Kidney capillary endothelial cell (primary cell): ENCODE measurements at places on chromosomes 11 and 22.

DNA sequence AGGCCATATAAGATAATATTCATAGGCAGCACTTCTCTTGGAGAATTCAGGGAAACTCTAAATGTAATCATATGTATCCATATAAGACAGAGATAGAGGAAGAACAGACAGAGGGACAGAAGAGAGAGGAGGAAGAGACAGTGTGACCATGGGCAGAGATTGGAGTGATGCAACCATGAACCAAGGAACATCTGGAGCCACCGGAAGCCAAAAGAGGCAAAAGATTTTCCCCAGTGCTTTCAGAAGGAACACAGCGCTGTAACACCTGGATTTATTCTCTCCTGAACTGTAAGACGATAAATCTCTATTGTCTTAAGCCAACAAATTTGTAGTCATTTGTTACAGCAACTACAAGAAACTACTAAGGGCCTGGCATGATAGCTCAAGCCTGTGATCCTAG, 57.7 kb downstream of the GAB2 start:
- no peak for DNase-seq

DNA sequence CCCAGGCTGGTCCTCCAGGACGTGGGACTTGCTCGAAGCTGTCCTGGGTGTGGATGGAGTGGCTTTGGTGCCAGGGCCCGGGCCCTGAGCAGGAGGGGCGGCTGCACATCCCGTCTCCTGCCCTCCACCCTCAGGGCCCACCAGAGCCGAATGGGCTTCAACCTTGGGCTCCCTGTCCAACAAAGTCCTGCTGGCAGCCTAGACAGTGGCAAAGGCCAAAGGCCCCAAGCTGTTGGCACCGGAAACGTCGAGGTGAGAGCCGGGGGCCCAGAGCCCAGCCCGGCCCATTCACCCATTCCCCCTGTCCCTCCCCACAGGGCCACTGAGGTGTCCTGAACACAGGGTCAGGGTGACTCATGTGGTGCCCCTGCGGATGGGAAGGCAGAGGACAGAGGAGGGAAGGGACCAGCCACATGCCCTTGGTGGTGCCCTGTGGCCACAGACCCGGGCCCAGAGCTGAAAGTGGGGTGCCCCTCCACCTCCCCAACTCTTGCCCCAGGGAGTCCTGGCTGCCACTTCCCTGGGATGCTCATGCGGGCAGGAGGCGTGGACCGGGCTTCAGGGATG, 9.1 kb downstream of the TSPAN32 start:
- no peak for DNase-seq

DNA sequence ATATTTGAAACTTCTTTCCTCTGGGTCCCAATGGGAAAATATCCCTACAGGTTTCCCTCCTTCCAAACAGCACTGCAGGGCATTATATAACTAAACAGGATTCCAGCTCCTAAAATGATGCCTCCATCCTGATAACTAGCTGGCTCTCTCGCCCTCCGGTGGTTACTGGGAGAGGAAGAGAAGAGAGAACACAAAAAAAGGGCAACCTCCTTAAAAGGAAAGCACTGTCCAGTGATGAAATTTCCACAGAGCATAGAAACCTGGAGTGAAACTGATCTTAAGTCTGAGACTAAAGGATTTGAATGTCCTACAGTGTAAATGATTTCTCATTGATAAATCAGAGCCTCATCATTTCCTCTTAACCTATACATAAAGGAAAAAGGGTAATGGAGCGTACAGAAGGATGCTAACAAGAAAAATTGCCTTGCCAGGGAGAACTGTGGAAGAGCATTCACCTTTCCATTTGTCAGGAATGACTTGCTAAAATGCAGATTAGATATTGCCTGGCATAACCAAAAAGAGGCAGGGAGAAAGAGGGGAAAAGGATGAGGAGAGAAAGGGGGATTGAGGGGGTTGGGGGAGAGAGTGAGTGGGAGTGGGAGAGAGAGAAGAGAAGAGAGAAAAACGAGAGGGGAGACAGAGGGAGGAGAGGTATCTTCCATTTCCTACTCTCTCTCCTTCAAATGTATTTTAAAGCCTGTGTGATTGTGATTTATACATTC, 121.3 kb downstream of the APOL5 start:
- no peak for DNase-seq

DNA sequence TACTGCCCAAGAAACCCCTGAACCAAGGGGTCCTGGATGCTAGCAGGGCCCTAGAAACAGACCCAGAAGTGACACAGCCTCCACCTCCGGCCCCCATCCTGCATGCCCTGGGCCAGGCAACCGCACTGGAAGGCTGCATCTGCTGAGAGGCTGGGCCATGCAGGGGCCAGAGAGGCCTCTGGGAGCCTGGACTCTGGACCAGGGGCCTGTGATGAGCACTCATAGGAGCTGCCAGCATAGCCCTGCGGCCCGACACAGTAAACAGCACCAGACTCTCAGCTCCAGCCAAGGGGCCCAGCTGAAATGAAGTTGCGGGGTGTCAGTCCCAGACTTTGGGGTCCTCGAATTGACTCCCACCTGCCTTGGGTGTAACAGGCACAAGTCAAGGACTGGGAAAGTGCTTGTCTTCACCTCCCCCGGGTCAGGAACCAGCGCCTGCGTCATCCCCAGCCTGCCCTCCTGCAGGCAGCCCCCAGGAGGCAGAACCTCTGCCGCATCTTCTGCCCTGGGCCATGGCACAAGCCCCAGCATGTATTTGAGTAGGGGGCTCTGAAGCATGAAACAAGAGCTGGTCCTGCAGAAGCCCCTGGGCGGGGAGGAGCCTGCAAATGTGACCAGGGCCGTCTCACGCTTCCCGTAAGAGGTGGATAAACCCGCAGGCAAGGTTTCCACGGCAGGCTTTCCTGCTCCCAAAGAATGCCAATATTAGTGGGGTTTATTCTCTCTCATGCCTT, 25.2 kb upstream of the CCND1 start:
- no peak for DNase-seq

DNA sequence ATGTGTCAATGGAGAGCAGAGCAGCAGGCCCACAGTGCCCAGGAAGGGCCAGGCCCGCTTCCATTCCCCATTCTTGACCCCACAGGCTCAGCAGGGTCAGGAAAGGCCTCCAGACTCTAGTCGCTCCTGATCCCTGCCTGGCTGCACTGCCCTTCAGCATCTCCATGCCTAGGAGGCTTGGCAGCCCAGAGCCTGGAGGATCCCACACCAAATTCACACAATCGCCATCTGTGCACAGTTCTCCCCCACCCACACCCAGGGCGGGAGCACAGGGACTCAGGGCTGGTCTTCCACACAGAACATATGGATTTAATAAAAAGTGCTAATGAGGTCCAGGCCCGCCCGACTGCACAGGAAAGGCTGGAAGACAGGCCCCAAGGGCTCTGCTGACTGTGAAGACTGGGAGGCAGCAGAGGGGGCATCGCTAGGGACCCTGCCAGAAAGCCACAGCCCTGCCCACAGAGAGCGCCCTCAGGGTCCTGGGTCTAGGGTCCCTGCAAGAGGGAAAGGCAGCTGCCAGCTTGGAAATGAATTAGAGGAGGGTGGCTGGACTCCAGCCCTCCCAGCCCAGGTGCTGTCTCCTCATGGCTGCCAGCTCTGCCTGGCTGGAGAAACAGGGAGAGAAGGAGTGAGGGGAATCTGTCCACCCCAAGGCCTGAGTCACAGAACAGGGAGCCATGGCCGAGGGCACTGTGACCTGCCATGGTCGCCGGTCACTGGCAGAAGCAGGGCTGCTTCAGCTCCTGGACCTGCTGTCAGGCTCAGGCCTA, 39.7 kb downstream of the DKK3 start:
- no peak for DNase-seq

- DNase-seq, result no peak
Observed at GRCh38 chr11:134751031-134751585, 339.1 kb upstream of the B3GAT1 start.

DNA sequence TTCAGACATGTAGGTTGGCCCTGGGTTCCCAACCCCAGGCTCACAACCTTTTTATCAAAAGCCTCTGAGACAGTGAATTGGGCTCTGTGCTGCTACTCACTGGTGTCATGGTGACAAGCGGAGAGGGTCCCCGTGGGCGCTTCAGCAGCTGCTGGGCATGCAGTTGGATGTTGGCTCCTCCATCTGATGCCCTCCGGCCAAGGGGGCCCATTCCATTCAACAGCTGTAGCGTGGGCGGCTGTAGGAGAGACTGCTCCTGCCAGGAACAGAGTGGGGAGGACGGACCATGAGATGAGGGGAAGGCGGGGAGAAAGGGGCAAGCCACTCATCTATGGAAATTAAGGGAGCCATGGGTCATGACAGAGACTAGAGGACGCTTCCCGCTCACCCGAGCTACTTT, 36.0 kb upstream of the APOA1 start:
- no peak for DNase-seq

GRCh38 chr22:50523458-50523805, 2.0 kb downstream of the SCO2 start:
- no peak for DNase-seq

GRCh38 chr11:76808171-76808570, 25.0 kb downstream of the TSKU start:
- no peak for DNase-seq

DNA sequence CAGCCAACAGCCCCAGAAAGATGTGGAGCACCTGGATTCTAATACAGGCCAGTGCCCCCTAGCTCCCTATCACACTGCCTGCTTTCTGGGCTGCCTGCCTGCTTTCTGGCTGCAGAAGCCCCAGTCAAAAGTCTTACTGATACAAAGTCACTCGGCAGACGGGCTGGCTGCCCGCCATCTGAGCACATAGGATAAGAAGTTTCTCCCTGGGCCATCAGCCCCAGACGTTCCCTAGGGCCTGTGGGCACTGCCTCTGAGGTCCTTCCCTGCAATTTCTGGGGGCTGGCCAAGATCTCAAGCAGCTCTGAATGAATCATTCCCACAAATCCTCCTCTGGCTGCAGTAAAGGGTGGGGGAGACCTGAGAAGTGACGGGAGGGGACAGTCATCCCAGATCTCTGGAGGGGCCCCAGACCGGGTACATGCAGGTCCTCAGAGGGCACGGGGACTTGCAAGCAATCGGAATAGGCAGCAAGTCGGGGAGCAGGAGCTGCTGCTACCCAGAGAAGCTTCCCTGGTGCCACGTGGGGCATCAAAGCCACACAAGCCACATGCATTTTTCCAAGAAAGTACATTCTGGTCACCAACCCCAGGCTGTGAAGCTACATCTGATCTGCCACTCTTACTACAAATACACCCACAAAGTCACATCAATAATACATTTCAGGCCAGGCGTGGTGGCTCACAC, 4.7 kb downstream of the TPST2 start:
- DNase-seq, result peak; percentile 25

- no peak for DNase-seq
Observed at GRCh38 chr22:44207173-44207980, 26.7 kb downstream of the PARVG start.

DNA sequence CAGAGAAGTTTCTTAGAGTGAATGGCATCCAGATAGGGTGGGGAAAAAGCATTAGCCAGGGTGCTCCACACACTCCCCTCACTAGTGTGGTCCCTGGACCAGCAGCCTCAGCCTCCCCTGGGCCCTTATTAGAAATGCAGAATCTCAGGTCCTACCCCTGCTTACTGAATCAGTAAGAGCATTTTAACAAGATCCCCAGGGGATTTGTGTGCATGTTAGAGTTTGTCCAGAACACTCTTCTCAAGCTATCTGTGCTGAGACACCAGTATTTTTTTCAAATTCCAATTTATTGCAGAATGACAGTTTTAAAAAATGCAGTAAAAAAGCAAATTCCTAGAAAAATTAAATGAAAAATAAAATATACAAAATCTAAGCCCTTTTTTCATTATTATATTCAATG, 123.1 kb downstream of the MIAT start:
- DNase-seq, result no peak

DNA sequence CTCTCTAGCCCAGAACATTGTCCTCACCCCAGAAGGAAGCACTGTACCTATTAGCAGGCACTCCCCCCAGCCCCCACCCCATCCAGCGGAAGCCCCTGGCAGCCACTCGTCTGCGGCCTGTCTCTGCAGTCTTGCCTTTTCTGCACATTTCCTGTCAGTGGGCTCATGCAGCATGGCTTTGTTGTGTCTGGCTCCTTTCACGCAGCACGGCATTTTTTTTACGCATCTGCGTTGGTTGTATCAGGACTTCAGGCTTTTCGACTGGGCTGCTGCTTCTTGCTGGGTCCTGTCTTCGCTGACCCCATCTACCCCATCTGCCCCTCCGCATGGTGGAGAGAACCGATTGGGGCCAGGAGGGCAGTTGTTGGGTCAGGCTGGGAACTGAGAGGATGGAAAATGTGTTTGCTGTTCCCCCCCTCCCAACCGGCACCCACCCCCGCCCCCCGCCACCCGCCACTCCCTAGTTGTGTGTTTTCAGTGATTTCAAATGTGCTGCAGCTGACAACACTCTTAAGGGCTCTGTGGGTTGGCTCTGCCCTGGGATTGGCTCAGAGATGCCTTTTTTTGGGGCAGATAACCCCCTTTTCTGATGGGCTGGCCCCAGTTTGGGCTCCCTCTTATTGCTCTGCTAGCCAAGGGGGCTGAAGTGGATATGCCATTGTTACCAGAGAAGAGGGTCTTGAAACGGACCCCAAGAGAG, 110.0 kb downstream of the KIAA1671 start:
- DNase-seq, result no peak

- DNase-seq, result no peak
Observed at GRCh38 chr11:118843565-118843964, 40.1 kb upstream of the CXCR5 start.

- no peak for DNase-seq
Observed at GRCh38 chr11:121721448-121721847, 268.7 kb upstream of the SORL1-AS1 start.

- DNase-seq, result no peak
Observed at GRCh38 chr22:45544588-45545170, 42.0 kb downstream of the FBLN1 start.

DNA sequence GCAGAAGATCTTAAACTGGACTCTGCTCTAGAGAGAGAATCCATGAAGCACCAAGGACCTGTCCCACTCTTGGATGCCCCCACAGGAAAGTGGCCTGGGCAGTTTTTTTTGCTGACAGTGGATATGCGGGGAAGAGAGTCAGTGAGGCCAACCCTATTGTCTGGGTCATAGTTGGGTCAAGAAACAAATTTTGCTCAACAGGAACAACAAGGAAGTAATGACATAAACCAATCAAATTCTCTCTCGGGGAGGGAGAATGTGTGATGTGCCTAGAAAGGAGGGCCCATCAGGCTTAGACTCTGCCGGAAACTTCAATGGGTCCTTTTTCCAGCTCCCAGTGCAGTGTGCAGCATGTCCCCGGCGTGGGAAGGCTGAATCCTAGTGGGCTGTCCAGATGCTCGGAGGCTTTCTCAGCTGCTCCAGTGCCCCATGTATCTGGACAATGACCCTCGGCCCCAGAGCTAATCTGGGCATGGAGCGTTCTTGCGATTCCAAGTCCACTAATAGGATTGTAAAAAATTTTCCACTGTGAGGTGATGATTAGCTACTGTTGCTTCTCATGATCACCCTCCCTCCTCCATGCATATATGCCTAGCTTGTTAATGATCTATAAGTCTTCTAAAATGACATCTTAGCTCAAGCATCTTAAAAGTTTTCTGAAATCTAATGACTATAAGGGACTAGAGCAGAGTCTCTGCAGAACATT, 101.0 kb downstream of the SNX19 start:
- DNase-seq, result no peak

DNA sequence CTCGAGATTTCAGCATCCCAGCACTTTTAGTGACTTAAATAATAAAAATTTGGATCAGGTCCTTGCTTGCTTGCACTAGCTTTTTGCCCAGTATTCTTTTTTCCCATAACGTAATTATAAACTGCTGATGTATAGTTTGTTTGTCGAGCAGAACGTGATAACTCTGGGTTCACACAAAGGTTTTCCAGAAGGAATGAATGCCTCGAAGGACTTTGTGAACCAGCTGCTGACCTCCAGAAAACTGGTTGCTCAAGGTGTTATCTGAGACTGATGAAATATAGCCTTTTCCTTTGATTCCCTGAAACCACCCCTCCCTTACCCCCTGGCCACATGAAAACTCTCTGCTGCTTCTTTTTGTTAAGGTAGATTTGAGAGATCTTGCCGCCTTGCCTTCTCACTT, 229.1 kb upstream of the CARD18 start:
- no peak for DNase-seq
